ENCODE measurements at places on chromosomes 7 and 10. TPM values are rescaled to one million over a fixed set of nuclear protein-coding genes. Genes with fewer than 3 reads are reported as not detected.

DNA sequence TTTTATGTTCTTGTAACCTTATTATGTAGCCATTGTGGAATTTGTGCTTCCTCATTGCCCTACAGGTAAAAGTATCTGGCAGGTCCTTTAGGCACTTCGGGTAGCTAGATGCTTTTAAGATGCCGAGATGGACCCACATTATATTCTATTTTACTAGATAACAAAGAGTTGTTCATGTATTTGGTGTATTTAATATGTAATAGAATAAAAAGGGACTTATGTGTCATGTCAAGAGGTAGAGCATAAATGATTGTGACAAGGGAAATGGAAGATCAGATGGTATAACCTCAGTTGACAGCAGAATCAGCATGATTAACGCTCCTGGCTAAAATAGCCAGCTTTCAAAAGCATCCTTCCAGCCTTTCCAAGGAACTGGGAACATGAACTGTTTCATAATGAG is 50.6 kb downstream of the NPY start:
- no peak for DNase-seq

- no peak for DNase-seq
Measured at GRCh38 chr10:96675846-96676245, 44.5 kb downstream of the PIK3AP1 start.

GRCh38 chr10:77456414-77456813 is 181.2 kb downstream of the KCNMA1 start:
- no peak for DNase-seq

GRCh38 chr7:116977172-116977571 is 23.9 kb downstream of the ST7 start:
- no peak for DNase-seq

DNA sequence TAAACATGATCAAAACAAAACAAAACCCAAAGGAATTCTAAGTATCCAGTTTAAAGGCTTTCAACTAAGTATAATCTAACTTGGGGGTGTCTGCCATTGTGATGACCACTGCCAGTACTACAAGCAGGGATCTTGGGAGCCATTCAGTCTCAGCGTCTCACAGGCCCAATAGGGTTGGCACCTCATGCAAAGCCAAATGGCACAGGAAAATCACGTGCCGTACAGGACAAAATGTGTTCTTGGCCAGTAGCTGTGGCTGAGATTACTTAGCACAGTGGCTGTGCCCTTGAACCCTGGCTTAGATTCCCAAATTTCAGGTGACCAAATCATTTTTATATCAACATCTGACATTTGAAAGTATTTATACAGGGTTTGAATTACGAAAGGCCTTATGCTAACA is 50.0 kb downstream of the DLD start:
- no peak for DNase-seq

DNA sequence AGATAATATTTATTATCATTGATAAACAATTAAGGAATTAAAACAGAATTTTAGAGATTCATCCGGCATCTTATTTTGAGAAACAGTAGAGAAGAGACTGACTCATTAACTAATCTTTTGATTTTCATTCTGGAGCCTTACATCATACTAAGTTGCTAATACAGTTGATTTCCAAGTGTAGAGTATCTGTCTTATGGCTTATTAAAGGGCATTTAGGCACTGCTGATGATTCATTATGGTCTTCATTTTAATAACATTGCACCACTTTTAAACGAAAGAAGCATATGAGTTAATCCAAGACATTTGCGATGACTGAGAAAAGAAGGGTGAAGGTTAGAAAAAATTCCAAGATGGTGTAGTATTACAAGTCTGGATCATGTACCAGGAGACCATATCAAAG is 186.0 kb upstream of the CACNA2D1 start:
- DNase-seq, result no peak

DNA sequence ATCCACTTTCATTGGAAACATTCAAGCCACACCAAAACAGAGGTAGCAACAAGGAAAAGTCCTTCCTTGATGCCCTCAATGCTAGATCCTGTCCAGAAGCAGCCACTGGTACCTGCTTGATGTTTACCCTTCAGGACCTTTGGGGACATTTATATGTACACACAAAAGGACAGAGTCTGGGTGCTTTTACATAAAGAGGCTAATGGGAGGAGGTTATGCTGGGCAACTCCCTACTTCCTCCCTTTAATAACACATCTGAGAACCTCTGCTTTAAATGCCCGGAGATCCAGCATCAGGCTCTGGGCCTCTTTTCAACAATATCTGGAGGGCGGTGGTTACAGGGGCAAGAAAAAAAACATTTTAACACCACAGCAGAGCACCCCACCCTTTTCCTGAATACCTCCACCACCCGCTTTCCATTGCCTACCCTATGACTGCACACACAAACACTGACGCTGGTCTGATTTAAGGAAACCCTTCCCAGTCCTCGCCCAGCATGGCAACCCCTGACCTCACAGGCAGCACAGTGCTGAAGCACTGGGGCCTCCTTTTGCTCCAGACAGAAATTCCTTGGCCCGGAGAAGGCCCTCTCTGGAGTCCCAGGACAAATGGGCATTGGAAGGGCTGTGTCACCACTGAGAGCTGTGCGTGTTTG is 39.3 kb upstream of the DUSP5 start:
- DNase-seq, result no peak

- no peak for DNase-seq
Measured at GRCh38 chr7:100443096-100443840, 7.0 kb upstream of the PPP1R35 start.

- peak; percentile 89 for DNase-seq
Measured at GRCh38 chr7:156892821-156893706, at the start of gene LMBR1. LMBR1 (minus strand) TSS chr7:156893183; CDS start chr7:156892993, 190 bp downstream.

DNA sequence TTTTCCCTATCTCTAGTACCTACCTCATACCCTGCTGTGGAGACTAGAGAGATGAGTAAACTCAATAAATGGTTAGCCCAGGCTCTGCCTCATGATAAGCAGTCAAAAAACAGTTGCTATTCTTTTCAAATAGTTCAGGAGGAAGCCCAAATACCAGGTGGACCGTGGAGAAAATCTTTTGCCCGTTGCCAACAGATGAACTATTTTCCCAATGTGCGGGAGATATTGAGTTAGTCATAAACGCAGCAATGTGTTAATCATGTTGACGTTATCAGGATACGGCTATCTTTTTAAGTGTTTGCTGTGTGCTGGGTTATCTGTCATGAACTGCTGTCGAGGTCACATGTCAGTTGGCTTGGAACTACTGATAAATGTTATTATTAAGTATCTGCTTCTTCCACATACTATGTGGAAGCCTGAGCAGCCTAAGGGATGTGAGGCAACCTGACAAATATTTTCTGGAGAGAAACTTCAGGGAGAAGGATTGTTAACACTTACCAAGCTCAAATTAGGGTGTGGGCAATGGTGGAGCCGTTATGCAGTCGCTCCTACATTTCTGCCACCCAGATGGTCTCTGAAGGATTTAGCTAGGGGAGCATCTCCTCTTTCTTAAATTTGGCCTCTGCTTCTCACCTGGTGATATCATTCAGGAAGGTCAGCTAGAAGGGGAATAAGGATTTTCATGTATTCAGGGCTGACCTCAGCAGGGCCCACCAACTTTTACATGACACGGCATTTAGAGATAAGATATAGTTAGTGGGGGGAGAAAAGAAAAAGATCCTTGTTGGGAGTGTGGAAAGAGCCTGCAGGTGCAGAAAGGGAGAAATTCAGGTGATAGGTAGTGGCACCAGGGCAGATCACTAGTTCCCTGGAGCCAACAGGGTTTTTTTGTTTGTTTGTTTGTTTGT is 33.5 kb upstream of the SLC26A3 start:
- DNase-seq, result no peak

DNA sequence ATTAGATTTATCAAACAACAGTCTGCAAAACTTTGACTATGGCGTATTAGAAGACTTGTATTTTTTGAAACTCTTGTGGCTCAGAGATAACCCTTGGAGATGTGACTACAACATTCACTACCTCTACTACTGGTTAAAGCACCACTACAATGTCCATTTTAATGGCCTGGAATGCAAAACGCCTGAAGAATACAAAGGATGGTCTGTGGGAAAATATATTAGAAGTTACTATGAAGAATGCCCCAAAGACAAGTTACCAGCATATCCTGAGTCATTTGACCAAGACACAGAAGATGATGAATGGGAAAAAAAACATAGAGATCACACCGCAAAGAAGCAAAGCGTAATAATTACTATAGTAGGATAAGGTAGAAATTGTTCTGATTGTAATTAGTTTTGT is 31.4 kb downstream of the LRRC17 start:
- DNase-seq, result no peak

DNA sequence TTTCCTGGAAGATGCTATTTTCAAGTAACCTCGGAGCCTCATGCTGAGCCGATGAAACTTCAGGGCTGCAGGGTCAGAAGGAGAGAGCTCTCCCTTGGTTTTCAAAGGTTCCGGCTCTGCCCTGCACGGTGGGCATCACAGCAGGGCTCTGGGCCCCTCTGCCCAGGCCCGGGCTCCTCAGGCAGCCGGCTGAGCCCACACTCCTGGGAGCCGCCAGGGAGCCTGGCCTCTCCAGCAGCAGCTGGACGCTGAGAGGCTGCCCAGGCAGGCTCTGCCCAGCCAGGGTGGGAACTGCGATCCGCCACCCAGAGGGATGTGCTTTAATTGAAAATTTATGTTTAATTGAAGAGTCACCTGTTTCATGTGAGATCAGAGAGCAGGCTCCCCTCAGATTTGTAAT is 97.5 kb upstream of the MGMT start:
- DNase-seq, result no peak

DNA sequence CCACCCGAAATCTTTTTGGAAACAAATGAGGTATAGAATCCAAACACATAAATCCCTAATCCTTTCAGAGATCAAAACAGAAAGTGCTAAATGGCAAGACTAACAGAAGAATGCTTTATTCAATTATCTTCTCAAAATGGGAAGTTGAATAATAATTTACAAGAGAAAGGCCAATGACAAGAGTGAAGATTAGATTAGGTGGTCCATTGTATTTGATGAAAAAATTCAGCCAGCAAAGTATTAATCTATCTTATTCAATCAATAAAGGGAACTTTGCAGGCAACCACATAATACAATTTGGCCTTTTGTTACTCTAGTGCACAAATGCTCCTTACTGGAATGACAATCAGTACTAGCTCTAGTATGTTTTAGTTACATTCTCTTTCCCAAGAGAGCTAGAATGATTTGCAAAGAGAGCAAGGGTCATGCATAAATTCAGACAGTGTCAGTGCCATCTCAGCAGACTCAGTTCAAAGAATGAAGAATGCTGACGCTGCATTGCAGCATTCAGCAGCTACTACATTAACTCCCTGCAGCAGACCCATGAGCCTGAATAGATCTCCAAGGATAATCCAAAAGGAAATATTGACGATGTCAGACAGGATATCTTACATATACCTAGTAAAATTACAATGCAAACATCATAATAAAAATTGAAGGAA is 131.8 kb downstream of the ANK3 start:
- no peak for DNase-seq

DNA sequence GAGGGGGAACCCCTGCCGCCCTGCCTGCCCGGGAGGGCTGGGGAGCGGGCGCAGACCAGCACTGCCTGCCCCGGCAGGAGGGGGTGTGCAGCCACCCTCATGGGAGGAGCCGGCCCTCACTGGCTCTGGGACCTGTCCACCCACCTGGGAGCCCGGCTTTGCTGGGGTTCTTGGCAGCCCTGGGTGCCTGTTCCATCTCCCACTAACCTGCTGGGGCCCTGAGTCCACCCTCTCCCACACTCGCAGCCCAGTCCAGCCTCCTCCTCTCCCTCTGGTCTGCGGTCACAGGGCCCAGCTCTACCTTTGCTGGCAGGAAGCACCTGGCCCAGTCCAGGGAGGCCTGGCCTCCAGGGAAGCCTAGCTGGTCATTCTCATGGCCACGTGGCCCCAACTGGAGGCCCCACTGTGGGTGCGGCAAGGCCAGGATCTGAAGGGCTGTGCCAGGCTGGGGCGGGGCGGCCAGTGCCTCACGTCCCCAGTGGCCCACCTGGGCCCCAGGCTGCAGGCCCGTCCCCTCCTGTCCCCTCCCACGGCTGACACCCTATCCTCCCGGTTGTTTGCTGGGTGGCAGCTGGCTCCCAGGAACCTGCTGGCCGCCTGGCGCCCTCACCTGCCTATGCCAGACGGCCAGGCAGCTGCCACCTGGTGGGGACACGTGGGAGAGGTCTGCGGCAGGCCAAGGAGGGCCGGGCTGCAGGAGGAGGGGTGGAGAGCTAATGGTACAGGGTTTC is at the start of gene TMEM184A:
TSS of gene TMEM184A (minus strand) at position 393 of the 731 bp plus-strand sequence. CDS start 721 bp downstream, outside the sequence.
- no peak for DNase-seq

GRCh38 chr7:94272821-94273583 is 121.7 kb upstream of the COL1A2 start:
- DNase-seq, result no peak

DNA sequence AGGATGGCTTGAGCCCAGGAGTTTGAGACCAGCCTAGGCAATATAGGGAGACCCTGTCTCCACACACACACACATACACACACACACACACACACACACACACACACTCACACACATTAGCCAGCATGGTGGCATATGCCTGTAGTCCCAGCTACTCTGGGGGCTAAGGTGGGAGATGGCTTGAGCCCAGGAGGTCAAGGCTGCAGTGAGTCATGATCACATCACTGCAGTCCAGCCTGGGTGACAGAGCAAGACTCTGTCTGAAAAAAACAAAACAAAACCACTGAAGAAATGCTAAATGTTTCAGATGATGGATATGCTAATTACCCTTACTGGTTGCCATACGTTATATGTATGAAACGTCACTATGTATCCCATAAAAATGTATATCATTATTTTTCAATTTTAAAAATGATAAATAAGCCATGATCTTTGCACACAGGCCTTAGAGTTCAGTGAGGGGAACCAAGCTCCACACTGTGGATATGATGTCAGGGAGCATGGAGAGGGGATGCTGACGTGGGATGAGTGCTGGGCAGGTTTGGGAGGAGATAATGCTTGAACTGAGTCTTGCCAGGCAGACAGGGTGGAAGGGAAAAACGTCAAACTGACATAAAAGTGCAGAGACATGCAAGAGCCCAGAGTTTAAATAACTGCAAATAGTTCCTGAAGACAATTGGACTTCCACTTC is 45.9 kb upstream of the ARHGAP12 start:
- no peak for DNase-seq

GRCh38 chr7:134327896-134328295 is 11.2 kb upstream of the SLC35B4 start:
- no peak for DNase-seq

GRCh38 chr10:82462910-82463551 is 588.0 kb downstream of the NRG3 start:
- no peak for DNase-seq

DNA sequence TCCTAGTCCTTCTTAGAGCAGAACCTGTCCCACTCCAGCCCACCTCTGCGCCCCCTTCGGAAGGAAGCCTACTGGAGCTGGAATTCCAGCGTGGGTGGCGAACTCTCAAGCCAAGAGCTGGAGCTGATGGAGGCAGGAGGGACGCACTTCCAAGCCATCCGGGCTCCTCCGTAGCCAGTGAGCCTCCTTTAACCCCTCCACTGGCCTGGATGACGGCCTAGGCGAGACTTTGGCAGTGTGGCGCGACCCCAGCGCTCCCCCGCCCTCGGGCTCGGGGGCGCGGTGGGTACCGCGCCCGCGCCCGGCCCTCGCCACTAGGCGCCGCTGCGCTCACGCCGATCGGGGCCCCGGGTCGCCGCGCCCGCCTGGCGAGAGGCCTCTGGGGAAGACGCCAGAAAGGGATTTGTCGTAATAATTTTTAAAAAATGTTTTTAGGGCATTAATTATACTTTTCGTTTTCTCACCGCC is 5.1 kb upstream of the EMX2 start:
- peak; percentile 75 for DNase-seq

- DNase-seq, result no peak
Measured at GRCh38 chr7:49714182-49714581, 59.3 kb upstream of the VWC2 start.

The CPN1 gene
- total RNA-seq, result not detected

The FAM25G gene
- not detected for total RNA-seq

The LBX1 gene
- total RNA-seq, result not detected

The MRPS16 gene
- 62.5 TPM for total RNA-seq
